ENCODE measurements at places on chromosomes 6 and 20.

DNA sequence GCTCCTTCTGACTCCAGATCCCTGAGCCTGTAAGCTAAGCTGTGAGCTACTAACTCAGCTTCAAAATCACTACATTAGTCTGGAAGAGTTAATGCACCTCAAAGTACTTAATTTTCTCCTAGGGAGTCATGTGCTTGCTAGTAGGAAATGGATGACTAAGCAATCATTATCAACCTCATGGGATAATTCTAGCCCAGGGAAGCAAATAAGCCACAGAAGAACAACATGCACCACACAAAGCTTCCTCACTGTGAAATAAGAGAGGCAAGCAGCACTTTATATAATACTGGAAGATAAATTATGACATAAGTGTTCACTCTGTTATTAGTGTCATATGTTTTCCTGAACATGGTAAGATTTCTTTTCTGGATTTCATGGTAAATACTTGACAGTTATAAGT lies 57.9 kb upstream of the RCAN2 start:
- no peak for DNase-seq

DNA sequence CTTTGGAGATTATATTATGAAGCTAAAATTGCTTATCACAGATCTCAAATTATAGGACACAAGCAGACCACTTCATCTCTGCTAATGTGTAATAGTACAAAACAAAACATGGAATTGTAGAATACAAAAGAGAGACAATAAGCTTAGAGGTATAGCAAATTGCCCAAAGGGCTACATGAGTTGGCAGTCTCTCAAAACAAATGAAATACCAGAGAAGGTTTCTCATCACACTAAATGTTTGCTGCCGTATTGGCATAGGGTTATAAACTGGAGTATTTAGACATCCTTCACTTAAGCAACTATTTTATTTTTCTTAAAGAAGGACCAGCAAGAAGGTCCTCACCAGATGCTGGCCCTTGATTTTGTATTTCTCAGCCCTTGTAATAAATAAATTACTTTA lies 5.9 kb upstream of the EYA4 start:
- DNase-seq, result no peak

DNA sequence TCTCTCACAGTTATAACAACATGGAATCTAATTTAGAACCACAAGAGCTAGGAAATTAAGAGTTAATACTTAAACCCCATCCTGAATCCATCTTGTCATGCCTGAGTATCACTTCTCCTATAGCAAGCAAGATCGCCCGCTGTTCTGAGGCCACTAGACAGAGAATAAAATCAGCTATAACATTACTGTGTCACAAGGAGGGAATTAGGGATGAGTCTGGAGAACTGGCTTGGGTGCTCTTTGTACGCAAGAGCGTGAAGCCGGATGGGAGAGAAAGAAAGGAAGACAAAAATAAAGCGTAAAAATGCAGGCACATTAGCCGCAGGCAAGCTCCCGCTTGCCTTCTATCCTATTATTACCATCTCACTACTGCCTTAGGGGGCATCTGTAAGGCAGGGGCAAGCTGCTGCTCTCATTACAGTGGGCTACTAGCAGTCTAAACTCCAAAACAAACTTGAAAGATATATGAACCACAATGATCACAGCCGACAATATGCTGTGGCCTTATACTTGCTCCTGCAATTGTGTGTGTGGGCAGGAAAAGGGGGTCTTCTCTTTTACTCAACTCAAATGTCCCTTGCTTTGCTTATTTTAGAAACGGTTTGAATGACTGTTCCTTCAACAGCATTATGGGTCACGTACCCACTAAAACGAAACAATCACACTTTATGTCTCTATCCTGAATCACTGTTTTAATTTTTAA lies 81.9 kb downstream of the GJA10 start:
- no peak for DNase-seq

DNA sequence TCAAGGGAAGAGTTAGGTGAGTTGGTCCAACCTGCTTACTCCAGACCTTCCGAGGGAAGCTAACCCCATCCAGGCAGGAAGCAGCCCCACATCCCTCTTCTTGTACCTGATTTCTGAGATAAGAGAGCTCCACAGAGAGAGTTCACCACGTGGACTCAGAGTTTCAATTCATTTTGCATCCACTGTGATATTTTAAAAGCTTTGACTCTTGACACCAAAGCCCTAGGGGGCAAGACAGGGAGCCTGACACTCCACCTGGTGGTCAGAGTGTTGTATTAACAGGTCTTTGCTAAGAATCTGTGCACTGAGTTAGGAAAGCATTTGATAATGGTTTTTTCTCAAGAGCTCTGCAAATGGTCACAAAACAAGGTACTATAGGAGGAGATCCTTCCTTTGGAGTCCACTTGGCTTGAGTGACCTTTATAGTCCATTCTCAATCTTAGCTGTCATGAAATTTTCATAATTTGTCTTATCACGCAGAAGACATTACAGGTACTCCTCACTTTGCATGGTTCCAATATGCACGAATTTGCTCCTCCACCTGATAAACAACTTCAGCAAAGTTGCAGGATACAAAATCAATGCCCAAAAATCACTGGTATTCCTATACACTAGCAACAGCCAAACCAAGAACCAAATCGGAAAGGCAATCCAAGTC lies 56.2 kb upstream of the RIPOR2 start:
- DNase-seq, result peak; percentile 58

- no peak for DNase-seq
Observed at GRCh38 chr6:76982476-76983199, 480.7 kb downstream of the HTR1B start.
